ENCODE measurements at places on chromosomes 16 and 17.

DNA sequence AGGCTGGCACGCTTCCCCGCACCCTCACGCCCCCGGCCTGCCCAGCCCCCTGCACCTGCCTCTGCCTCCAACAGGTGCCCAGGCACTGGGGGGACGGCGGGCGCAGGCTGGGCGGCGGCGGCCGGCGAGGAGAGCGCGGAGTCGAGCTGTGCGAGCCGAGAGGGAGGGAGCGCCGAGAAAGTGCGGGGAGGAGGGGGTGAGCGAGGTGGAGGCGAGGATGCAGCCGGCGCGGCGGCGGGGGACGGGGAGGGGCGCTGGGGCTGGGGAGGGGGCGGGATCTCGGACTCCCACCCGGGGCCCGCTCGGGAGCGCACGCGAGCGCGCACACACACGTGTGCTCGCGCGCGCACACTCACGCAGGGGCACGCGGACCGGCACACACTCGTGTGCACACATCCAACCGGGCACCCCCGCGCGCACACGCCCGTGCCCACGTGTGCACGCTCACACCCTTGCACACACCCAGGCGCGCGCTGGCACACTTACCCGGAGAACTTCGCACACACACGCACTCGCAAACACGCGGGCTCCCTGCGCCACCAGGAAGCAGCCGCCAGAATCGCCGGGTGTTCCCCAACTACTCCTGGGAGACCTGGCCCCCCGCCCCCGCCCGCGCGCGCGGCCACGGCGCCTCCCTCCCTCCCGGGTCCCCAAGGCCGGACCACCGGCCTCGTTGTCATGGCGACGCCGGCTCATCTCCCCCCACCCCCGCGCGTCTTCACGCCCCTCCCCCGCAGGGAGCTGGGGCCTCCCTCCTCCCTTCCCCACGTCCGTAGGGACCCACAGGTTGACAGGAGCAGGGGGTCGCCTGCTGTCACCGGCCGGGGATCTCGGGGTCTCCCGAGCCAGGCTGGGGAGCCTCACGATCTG lies at the start of gene DOC2A:
Gene DOC2A, minus strand, starts transcription at position 184 of the 870 bp plus-strand sequence. CDS start 805 bp downstream, outside the sequence.
- peak; percentile 35 for DNase-seq

- DNase-seq = no peak
Observed at GRCh38 chr16:66930189-66930588, 4.0 kb downstream of the CIAO2B start.

GRCh38 chr16:15642557-15643047 lies 352 bp downstream of the MARF1 start:
- peak; percentile 64 for DNase-seq

DNA sequence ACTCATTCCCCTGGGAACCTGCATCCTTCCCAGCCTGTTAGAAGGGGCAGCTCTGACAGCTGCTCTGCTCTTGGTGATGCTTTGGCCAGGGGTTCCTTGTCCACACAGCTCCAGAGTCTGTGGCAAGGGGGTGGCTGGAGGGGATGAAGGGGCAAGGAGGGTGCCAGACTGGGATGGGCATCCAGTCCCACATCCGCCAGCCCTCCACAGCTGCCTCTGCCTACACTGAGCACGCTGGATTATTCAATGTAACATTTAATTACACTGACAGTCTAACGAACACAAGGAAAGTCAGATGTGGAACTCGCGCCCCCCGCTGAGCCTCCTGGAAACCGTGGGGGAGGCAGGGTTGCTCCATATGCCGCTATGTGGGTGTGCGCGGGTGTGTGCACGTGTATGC lies 101.1 kb downstream of the C16orf78 start:
- no peak for DNase-seq

DNA sequence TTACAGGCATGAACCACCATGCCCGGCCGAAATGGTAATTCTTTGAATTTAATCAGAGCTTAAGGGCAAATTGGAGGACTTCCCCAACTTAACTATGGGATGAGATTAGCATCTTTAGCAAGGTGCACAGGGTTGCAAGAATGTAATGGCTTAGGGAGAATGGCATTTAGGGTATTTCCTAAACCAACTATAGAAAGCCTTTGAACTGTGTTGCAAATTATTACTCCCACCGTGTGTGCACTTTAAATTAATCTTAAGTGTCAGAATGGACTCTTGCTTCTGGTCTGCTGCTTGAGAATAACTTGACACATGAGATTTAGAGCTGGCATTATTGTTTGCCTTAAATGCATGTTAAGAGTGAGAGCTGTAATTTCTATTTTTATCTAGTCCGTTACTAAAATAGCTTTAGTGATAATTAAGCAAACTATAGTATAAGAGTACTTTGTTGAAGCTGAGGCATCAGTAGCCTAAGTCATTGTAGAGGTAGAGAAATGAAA lies 59.8 kb downstream of the TUBD1 start:
- DNase-seq = no peak

- no peak for DNase-seq
Observed at GRCh38 chr17:50924800-50925199, 58.6 kb upstream of the TOB1 start.

DNA sequence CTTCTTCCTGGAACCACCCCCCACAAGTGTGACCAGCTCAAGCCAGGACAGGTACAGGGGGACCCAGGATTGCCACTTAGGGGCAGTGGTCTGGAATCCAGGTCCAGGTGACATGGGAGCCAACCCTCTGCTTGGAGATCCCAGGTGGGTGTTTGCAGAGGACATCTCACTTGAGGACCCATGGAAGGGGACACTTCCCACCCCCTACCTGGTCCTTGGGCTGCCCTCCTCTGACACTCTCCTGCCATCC lies 145.5 kb downstream of the SEC14L1 start:
- DNase-seq = no peak

GRCh38 chr16:87602821-87603683 lies 744 bp downstream of the JPH3 start:
- no peak for DNase-seq

DNA sequence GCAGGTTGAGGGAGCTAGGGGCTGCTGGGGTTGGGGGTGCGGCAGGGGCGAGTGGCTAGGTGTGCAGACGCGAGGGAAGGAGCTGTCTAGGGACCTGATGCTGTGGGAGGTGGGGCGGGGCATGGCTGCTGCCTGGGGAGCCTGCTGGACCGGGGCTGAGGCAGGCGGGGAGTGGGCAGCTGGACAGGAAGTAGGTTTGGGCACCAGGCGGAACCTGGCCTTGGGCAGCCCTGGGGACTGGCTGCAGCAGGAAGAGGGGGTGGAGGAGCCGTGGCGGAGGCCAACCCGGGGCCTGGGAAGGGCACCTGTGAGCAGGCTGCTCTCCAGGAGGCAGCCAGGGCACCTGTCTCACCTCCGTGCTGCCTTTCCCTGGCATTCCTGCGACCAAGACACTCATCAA lies 5.9 kb upstream of the DNASE1L2 start:
- DNase-seq = no peak

- peak; percentile 10 for DNase-seq
Observed at GRCh38 chr17:75262112-75262606, 480 bp downstream of the MRPS7 start.

DNA sequence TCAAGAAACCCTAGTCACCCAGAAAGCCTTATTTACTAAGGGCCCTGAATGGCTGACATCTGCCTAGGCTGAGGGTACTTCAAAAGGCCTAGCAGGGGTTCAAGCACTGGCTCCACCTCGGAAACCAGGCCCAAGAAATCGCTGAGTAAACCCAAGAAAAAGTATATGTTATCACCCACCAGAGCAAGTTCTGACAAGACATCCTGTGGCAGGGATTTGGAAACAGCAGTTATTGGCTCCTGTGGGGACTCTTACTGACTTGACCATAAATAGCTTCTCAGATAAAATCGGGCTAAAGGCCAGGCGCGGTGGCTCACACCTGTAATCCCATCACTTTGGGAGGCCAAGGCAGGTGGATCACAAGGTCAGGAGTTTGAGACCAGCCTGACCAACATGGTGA lies 12.2 kb downstream of the ATP6V0D1 start:
- DNase-seq = no peak

- DNase-seq = peak; percentile 34
Observed at GRCh38 chr17:31274252-31274651, 22.8 kb downstream of the OMG start.

- no peak for DNase-seq
Observed at GRCh38 chr16:24125214-24125613, 130.9 kb upstream of the CACNG3 start.

DNA sequence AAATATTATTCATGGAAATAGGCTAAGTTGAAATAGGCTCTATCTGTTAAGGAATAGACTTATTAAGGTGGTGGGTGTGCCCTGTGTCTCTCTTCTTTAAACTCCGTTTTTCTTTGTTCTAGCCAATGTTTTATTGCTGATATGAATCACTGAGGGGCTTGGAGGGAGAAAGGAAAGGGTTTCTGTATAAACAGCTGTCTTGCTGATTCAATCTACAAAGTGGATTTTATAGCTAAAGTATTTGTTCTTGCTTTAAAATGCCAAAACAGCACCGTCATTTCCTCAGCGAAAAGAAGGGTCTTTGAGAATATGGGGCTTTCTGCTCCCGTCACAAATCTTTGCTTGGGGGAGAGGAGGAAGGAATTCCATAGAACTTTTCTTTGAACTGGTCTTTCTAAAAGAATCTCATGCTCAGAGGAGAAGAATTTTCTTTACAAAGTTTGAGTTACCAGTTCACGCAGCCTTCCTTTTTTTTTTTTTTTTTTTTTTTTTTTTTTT lies 39.3 kb downstream of the MSI2 start:
- DNase-seq = peak; percentile 52

DNA sequence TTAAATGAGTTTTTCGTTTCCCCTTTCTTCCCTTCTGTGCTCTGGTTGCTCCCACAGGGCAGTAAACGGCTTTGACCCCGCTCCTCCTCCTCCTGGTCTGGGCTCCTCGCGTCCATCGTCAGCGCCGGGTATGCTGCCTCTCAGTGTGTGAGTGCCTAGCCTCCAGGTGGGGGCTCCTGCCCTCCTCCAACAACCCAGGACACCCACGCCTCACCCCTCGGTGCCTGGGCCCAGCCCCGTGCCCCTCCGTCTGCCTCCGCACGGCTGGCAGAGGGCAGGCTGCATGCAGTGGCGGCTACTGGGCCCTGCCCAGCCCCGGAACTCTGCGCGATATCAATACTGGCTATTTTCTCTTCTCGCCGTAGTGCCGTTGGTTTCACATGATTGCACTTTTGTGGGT lies 31.2 kb downstream of the NDEL1 start:
- no peak for DNase-seq

DNA sequence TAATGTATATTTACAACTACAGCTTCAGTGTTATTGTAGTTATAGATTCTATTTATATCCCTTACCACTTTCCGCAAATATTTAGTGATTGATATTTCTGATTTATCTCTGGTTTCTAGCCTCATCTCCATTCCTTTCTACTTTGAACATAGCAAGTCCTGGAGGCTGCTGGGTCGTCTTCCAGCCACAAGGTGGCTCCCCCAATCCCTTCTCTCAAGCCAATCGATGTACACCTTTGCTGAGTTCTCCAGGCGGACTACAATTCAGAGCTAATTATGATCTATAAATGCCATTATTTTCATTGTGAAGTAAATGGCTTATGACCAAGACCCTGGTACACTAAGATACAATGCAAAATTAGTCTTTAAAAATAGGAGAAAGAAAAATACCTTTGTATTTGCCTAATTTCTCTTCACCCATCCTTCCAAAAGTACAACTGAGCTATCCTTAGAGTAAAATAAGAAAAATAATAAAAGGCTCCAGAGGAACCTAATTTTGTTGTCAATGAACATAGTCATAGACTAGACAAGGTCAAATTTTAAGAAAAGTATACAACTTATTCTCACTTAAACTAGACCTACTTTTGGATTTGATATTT lies 122.1 kb downstream of the SKAP1 start:
- DNase-seq = peak; percentile 76

- peak; percentile 88 for DNase-seq
Observed at GRCh38 chr17:42677921-42678781, 1.4 kb upstream of the PLEKHH3 start.

DNA sequence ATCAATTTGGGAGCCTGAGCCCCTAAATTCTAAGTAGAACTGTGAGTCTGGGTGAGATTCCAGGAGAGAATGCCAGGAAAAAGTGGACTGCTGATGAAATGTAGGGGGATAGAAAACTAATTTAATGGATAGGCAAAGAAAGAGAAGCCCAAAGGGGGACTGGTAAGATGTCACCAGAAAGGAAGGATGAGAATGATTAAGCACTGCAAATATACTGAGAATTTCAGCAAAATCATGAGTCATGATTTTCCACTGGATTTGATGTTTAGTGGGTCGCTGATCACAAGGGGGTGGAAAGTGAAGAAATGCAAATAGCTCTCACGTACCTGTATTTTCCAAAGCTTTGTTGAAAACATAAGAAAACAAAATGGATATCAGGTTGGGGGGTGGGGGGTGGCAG lies 201.8 kb downstream of the SLC39A11 start:
- no peak for DNase-seq

DNA sequence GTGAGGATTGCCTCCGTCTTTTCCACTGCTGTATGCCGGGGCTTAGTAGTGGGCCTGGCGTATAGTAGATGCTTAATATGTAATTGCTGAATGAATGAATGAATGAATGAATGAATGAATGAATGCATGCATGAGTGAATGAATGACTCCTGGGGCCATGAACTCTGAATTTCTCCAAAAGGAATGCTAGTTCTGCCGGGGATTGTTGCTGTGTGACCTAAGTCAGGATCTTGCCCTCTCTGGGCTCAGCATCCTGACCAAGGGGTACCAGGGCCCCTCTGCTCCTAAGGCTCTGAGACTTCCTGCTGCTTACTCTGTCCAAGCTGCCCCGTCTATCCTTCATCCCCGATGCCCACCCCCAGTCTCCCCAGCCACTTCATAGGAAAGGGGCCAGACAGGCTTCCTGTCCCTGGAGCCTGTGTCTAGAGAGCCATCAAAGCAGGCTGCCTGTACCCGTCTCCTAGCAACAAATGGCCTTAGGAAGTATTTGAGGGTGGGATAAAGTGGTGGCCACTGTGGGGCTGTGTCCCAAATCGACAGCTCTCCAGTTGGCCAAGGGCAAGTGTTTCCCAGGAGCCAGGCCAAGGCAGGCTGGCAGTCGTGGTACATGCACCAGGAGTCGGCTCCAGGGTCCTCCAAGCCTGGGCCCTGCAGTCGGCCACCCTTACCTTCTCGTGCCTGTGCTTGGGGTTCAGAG lies 11.6 kb upstream of the MPRIP start:
- no peak for DNase-seq

DNA sequence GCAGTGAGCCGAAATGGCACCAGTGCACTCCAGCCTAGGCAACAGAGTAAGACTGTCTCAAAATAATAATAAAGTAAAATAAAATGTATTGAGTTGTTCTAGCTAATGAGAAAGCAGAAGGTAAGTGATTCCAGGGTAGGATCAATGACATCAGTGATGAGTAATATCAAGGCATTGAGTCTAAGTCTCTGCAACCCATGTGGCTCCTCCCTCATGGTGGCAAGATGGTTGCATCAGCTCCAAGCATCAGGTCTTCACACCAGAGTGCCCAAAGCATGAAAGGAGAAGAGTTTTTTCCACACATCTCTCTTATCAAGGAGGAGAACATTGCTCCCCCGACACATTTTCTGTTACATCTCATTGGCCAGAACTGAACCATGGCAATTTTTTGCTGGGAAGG lies 34.8 kb upstream of the GAS7 start:
- DNase-seq = no peak

Data from NCI-H2081 (cell line).